ENCODE measurements at places on chromosomes 7 and 10.

GRCh38 chr7:137670222-137671064 is 176.3 kb downstream of the DGKI start:
- no peak for DNase-seq

DNA sequence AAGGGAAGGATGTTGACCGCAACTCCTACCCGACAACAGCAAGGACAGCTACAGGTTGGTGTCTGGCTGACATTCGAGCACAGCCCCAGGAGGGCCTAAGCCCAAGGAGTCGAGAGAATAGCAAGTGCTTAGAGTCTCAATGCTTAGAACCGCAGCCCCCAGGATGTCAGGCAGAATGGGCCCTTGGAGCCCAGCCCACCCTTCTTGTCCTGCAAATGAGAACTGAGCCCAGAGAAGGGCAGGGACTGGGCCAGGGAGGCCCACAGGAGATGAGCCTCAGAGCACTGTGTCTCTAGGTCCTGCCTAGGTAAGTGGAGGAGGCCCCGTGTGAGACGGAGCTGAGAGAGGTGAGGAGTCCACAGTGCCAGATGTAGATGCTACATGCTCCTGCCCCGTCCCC is 173.3 kb upstream of the ZMIZ1 start:
- DNase-seq, result no peak

- DNase-seq, result no peak
These were observed 45.5 kb downstream of the THNSL1 start for GRCh38 chr10:25061711-25062449.

DNA sequence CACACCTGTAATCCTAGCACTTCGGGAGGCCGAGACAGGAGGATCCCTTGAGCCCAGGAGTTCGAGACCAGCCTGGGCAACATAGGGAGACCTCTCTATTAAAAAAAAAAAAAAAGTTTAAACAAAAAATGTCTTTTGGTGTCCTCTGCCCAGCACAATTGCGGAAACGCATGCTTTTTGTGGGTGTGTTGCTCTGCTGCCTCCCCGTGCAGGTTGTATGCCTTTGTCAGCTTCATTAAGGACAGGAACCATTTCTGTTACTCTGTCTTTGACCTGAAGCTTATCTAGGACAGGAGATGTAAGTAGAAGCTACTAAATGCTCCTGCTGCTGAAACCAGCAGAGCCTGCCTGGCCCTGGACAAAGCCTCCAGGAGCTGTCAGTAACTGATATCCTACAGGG is 21.3 kb upstream of the ANKRD2 start:
- no peak for DNase-seq

DNA sequence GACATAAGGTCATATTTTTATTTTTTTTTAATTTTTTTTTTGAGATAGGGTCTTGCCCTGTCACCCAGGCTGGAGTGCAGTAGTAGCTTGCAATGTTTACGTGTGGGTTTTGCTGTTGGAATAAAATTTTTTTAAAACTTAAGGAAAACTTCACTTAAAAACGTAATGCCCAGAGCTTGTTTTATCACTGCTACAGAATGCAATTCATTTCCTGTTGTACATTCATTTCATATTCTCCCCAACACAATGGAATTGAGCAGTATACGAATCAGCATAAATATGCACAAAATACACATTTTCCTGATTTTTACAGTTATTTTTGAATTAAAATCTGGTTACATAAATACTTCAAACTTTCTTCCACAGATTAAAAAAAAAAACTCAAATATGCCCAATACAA is 40.3 kb downstream of the RSU1 start:
- DNase-seq, result no peak

- no peak for DNase-seq
These were observed 42.1 kb downstream of the CNNM2 start for GRCh38 chr10:102960157-102960556.

All from NCI-H1436 treated with DMSO at 0.1 percent for 48 hours (cell line).